ENCODE measurements at places on chromosomes 3 and 15. TPM values are rescaled to one million over a fixed set of nuclear protein-coding genes. Genes with fewer than 3 reads are reported as not detected.

PCNP gene
- total RNA-seq: 52.2 TPM

ETFA gene
- total RNA-seq: 246 TPM

MIX23 gene
- total RNA-seq: 46.2 TPM

PTPRG gene
- 7.4 TPM for total RNA-seq

GOLGA6L1 gene
- not detected for total RNA-seq

RARB gene
- total RNA-seq: 25.6 TPM

CDHR4 gene
- not detected for total RNA-seq

ATP13A5 gene
- total RNA-seq: not detected

ZNF774 gene
- 3.7 TPM for total RNA-seq

NAALADL2 gene
- total RNA-seq: 11.7 TPM
